ENCODE measurements at places on chromosomes 13 and 19. TPM values are rescaled to one million over a fixed set of nuclear protein-coding genes. Genes with fewer than 3 reads are reported as not detected.

Gene PTPRS
- 183 TPM for total RNA-seq

Gene ZNF296
- total RNA-seq, result 3.1 TPM

Gene CPB2
- total RNA-seq, result not detected

Gene NPAS1
- total RNA-seq, result 1.4 TPM

DNA sequence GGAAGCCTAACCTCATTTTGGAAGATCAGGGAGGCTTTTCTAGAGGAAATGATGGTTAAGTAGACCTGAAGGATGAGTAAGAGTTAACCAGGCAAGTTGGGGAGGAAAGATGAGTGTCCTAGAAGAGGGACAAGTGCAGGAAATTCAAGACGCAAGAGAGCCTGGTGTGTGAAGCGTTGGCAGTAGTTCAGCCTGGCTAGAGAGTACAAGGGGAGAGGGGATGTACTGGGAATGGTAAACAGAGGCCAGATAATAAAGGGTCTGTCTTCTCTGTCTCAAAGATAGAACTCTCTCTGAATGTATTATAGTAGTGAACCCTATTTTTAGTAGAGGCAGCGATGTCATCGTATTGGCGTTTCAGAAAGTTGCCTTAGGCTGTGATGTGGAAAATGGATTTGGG is 9.7 kb downstream of the DPY19L3 start:
- no peaks in the 10 kb centered on the region for H3K27me3 ChIP-seq
- H3K27ac ChIP-seq, result no peak overlapping the region
- no peaks in the 10 kb centered on the region for H3K4me1 ChIP-seq
- no peak for DNase-seq
- no peak overlapping the region for H3K4me3 ChIP-seq

GRCh38 chr19:56423985-56424353 is 19.8 kb downstream of the ZNF583 start:
- H3K27ac ChIP-seq, result no peak overlapping the region
- H3K4me1 ChIP-seq, result no peaks in the 10 kb centered on the region
- H3K27me3 ChIP-seq, result no peaks in the 10 kb centered on the region
- peaks cover 33% of the 10 kb centered on the region for H3K36me3 ChIP-seq
- H3K4me3 ChIP-seq, result no peak overlapping the region

DNA sequence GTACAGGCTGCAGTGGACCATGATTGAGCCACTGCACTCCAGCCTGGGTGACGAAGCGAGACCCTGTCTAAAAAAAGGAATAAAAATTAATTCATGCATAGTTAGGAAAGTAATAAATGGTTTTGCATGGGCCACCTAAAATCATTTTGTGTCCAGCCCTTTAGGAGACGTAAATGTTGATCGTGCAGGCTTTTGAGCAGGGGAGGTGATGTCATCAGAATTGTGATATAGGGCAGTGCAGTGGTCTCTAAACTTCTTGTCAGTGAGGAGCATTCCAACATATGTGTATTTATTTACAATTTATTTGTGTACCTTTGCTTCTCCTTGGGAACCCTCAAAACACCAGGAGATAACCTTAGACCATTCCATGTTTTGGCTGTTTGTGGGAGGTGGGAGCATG is 3.0 kb downstream of the SMARCA4 start:
- H3K27ac ChIP-seq, result no peak overlapping the region
- H3K4me1 ChIP-seq, result peaks cover 29% of the 10 kb centered on the region
- DNase-seq, result no peak
- no peaks in the 10 kb centered on the region for H3K27me3 ChIP-seq

Data from PC-9 (cell line).